ENCODE measurements at places on chromosomes 5 and 9. TPM values are rescaled to one million over a fixed set of nuclear protein-coding genes. Genes with fewer than 3 reads are reported as not detected.

DNA sequence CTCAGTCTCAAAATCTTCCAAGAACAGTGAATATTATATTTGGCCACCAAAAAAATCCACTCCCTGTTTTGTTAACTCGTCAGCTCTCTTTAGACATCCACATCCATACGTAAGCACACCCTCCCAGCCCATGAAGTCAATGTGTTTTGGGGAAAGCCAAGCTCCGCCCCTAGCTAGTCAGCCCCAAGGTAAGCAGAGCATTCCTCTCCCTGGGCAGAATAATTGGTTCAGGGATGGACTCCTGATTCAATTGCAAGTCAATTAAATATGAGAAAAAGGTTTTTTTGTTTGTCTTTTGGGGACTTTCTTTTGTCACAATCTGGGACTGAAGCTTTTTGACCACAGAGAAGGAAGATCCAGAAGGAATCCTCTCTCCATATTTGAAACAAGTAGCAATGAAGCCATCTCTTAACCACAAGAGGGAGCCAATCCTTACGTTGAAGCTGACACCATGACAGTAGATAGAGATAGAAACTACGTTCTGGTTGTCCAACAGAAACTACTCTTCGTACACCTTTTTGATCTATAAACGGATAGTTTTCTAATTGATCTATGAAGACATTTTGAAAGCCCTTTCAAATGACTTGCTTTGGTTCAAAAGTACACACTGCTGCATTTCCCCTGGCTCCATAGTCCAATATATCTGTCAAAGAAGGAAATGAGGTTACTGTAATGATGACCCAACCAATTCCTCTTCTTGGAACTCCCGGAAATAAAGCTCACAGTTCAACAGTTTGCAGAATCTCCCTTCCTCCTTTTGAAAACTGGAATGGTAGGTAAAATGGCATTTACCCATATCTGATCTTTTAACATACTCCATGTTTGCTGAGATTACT lies 166.4 kb downstream of the TLE1 start:
- DNase-seq, result no peak

GRCh38 chr5:75342836-75343235 lies 5.8 kb downstream of the HMGCR start:
- DNase-seq, result no peak

DNA sequence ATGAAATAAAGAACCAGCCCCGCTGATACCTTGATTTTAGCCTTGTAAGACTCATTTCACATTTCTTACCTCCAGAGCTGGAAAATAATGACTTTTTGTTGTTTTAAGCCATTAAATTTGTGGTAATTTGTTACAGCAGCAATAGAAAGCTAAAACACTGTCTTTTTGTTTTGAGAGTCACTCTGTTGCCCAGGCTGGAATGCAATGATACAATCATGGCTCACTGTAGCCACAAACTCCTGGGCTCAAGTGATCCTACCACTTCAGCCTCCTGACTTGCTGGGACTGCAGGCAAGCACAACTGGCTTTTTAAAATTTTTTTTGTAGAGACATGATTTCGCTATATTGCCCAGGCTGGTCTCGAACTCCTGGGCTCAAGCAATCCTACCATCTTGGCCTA lies 34.7 kb upstream of the MYO10 start:
- no peak for DNase-seq

The SNCAIP gene
- 1.3 TPM for total RNA-seq

The BNC2 gene
- total RNA-seq, result 6.6 TPM

Measured in cardiac septum (tissue), 1 donor.